ENCODE measurements at places on chromosomes 11 and 22.

GRCh38 chr22:49763696-49764095 lies 64.0 kb downstream of the BRD1 start:
- no peak for DNase-seq

- no peak for DNase-seq
These were observed 997.8 kb downstream of the BRD1 start for GRCh38 chr22:48829908-48830307.

DNA sequence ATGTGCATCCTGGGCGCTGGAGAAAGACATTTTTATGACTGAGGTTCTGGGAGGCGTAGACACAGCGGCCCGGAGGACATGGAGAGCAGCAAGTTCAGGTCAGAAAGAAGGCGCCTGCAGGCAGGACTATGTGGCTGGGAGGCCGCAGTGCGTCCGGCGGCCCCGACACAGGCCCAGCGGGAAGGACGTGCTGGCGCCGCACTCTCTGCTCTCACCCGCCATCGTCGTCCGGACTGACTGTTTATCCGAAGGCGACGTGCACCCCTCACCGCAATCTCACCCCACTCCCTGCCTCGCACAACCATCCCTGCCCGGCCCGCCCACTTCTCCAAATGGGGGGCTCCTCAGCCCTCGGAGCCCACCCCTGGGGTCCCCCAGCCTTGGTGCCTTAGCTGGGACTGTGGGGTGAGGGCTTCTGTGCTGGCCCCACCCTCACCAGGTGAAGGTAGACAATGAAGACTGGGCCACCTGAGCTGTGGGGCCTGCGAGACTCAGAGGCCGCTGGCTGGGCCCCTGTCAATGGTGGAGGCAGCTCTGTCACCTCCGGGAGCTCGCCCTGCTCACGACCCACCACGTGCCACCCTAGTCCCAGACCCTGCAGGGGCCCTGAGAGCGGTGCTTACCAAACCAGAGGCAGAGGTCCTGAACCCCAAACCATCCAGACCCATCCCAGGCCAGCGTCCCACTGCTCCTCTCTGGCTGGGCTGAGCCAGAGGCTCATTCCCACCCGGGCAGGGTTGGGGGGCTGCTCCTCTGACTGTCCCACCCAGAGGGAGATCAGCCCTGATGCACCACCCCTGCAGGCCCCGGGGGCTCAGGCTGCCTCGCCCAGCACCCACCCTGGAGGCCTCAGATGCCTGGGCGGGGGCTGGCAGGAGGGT lies 16.2 kb upstream of the MUC5B start:
- DNase-seq = no peak

GRCh38 chr22:36347094-36347493 lies 40.7 kb downstream of the MYH9 start:
- no peak for DNase-seq

DNA sequence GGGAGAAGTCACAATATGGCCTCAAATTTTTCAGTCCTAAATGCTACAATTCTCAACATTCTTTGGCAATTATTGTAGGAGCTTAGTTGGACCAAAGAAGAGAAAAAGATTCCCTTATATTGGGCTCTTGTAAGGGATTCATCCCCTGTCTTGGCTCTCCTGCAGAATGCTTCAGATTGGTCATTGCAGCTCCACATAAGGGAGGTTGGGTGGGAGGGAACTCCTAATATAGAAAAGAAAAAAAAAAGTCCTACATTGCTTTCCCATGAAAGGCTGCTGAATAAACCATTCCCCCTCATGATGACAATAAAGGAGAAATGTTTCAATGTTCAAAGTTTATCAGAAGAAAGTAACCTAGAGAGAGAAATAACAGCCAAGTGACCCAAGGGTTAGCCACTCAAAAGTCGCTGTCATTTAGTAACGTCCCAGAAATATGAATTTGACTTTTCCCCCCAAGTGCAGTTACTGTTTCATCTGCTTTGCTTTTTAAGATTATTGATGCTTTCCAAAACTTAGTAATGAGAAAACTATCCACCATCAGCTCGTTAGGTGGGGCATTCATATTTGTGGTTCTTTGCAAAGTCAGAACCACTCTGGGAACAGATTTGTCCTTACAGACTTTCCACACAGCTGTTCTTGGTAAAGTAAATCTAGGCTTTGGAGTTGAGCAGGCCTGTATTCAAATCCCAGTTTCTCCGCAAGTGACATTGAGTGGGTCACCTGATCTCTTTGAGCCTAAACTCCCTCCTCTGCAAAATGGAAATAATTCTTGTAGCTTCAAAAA lies 5.0 kb upstream of the SLC1A2 start:
- no peak for DNase-seq

GRCh38 chr11:33211153-33211552 lies 46.0 kb upstream of the HIPK3 start:
- no peak for DNase-seq

Data from activated CD4-positive, alpha-beta T cell treated with anti-CD3 and anti-CD28 coated beads, Interleukin-2, amount 50 U/mL, for 16 hours (primary cell).